AG10803 (cell line): ENCODE measurements at places on chromosomes 6 and 20.

DNA sequence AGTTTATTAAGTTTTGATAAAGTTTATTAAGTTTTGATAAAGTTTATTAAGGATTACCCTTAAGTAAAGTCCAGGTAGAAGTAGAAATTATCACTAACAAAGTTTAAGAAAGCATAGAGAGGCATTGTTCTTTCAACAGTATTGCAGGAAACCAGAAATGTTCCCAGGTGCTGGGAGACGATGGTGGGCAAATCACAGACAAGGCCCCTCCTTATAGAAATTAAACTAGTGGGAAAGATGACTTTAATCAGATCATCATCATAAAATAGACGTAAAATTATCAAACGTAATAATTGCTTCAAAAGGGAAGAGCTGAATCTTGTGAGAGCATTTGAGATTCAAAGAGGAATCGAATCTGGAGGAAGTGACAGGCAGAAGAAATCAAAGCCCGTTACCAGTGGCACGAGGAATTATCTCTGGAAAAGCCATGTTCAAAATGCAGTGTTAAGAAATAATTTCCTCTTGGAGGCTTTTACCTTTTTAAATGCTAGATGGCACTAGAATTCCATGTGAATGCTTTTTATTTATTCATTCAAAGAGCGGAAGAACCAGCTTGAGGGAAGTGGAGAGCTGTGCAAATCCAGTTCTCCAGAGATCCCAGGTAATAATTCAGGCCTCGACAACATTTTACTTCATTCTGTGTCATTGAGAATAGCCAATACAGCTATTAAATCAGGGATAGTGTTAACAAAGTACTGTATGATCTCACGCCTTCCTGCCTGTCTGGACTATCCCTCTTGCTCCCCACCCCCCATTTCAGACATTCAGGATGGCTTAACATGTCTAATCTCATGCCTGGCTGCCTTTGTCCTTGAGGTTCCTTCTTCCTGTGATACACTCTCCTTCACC lies 1.0 kb upstream of the APMAP start:
- DNase-seq: peak; percentile 62

DNA sequence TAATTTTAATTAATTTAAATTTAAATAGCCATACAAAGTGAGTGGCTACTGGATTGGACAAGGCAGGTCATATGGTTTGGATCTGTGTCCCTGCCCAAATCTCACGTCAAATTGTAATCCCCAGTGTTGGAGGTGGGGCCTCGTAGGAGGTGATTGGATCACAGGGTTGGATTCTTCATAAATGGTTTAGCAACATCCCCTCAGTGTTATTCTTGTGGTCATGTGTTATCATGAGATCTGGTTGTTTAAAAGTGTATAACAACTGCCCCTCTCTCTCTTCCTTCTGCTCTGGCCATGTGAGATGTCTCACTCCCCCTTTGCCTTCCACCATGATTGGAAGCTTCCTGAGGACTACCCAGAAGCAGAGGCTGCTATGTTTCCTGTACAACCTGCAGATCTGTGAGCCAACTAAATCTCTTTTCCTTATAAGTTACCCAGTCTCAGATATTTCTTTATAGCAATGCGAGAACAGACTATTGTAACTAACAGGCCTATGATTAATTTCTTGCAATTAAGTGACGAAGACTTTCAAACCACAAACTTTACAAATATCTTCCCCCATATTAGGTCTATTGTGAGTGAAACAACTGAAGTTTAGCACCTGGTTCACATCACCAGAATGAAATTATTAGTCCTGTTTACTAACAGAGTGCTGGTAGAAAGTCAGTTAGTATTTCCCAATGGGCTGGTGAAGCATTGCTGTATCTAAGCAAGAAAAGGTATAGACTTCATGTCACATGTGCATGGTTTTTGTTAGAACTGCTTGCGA lies 60.0 kb upstream of the TNFAIP3 start:
- no peak for DNase-seq

DNA sequence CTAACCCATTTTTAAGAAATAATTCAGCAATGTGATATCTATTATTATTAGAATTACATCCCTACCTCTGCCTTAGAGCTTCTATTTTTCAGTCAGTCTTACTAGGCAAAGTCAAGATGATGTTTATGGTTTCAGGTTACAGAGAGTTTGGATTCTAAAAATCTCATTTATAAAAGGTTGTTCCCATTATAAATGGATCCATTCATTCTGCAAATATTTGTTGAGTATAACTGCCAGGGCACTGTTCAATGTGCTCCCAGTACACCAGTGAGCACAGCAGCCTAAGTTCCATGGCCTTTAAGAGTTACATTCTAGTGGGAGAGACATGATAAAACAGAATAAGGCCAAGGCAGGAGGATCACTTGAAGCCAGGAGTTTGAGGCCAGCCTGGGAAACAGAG lies 75.9 kb upstream of the EYA4 start:
- no peak for DNase-seq

DNA sequence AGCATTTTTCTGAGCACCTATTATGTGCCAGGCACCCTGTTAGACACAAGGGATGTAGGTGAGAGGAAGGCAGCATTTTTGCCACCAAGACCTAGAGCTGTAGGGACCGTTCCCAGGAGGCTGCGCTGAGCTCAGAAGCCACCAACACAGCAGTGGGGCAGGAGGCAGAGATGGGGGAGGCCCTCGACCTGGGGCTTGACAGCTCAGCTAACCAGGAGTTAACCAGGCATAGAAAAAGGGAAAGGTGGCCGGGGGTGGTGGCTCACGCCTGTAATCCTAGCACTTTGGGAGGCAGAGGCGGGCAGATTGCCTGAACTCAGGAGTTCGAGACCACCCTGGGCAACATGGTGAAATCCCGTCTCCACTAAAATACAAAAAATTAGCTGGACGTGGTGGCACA lies 29.5 kb downstream of the KIF25 start:
- no peak for DNase-seq

GRCh38 chr6:68134796-68135195 lies 500.3 kb upstream of the ADGRB3 start:
- no peak for DNase-seq

GRCh38 chr6:7719364-7719850 lies 6.5 kb upstream of the BMP6 start:
- no peak for DNase-seq

- no peak for DNase-seq
Observed at GRCh38 chr6:32393665-32394420, 13.1 kb downstream of the BTNL2 start.

DNA sequence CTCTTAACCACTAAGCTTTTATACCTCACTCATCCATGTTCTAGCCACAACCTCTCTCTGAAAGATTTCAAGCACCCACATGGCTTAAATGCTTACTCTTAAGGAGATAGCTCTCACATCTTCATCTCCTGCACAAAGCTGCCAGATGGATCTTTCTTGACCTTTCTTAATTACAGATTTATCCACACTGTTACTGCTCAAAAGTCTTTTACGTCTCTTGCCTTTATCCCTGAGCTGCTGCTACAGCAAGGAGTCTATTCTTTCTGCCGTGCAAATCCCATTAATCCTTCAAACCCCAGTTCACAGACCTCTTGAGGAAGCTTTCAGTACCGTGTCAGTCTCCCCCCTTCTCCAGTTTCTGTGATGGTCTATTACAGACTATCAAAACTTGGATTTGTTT lies 54.6 kb downstream of the B4GALT5 start:
- no peak for DNase-seq

- DNase-seq: no peak
Observed at GRCh38 chr6:148138573-148138972, 204.1 kb upstream of the SASH1 start.

- DNase-seq: no peak
Observed at GRCh38 chr6:116300566-116300965, 20.8 kb upstream of the TSPYL1 start.

DNA sequence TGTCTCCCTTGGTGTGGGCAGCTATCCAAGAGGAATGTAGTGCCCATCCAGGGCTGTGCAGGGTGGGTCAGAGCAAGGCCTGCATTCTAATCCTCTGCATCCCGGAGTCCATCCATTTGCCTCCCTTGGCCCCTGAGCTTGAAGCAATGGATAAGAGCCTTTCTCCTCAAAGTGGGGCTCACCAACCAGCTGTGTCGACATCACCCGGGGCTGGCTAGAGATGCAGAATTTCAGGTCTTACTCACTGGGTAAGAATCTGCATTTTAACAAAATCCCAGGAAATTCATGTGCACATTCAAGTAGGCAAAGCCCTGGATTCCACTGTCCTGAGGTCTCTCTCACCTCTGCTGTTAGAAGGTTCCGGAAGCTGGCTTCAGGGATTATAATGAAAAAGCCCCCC lies 95.3 kb downstream of the MDGA1 start:
- DNase-seq: peak; percentile 66

GRCh38 chr20:52746190-52746589 lies 226.0 kb upstream of the TSHZ2 start:
- no peak for DNase-seq

- DNase-seq: no peak
Observed at GRCh38 chr6:167795874-167796191, 30.9 kb upstream of the AFDN start.

DNA sequence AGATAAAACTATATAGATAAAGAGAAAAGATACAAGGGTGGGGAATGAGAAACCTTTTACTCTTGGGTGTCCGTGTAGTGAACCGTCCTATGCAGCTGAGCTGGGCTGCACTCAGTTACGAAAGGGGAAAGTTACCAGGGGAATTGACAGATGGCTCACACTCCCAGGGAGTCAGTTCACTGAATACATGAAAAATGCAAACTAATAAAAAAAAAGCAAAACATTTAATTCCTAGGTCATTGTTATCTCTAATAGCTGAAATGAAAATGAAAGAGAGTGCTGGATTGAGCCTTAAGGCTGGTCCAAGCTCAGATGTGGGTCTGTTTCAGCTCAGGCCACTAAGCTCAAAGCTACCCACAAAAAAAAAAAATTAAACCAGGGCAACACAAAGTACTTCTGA lies 138.0 kb downstream of the THBS2 start:
- peak; percentile 25 for DNase-seq

DNA sequence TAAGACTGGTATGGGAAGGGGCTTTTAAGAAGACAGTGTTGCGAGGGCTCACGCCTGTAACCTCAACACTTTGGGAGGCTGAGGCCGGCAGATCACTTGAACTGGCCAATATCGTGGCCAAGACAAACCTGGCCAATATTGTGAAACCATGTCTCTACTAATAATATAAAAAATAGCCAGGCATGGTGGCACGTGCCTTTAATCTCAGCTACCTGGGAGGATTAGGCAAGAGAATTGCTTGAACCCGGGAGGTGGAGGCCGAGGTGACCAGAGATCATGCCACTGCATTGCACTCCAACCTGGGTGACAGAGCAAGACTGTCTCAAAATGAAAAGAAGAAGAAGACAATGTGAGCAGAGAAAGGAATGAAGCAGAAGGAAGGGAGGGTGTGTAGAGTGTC lies 242.2 kb downstream of the TSHZ2 start:
- no peak for DNase-seq
